ENCODE measurements at places on chromosomes 7 and 10. TPM values are rescaled to one million over a fixed set of nuclear protein-coding genes. Genes with fewer than 3 reads are reported as not detected.

DNA sequence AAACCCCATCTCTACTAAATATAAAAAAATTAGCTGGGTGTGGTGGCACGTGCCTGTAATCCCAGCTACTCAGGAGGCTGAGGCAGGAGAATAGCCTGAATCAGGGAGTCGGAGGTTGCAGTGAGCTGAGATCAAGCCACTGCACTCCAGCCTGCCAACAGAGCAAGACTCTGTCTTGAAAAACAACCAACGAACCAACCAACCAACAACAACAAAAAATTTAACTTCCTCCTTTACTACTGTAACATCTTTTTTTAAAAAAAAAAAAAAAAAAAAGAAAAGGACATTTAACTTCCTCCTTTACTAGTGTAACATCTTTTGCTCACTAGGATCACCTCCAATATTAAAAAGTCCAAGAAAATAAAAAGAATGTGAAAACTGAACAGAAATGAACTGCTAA, 92.3 kb upstream of the TMEM168 start:
- no peak for DNase-seq

DNA sequence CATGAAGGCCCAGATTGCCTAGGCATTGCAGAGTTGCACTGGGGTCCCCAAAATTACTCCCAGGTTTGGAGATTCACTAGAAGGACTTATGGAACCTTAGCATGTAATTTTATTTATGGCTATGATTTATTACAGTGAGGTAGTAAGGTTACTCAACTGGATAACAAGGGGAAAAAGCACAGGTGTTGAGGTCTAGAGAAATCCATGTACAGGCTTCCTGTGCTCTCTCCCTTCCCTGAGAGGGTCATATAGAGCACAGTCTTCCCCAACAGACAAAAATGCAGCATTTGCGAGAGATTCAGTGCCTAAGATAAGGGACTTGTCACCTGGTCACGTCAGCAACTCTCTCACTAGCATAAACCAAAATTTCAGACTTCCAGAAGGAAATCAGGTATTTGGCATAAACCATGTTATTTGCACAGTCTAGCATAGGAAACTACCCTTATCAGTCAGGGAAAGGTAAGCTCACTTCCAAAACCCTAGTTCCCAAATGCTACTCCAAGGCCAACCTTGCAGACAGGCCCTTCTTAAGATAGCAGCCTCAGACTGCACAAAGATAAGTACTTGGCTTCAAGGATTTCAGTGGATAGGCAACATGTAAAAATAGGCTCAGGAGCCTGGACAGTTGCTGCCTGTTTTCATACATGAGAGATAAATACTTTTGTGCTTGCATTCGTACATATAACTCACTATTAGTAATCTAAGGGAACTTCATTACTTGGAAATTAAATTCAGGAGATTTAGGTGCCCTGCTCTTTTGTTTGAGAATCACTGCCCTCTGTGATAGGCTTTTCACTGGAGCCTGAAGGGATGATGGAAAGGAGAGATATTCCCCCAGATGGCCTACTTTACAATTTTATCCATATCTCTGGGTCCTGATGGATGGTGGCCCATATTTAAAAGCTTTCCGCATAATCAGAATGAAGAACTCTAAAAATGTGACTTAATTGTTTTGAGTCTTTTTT, 378.4 kb upstream of the LRGUK start:
- no peak for DNase-seq

DNA sequence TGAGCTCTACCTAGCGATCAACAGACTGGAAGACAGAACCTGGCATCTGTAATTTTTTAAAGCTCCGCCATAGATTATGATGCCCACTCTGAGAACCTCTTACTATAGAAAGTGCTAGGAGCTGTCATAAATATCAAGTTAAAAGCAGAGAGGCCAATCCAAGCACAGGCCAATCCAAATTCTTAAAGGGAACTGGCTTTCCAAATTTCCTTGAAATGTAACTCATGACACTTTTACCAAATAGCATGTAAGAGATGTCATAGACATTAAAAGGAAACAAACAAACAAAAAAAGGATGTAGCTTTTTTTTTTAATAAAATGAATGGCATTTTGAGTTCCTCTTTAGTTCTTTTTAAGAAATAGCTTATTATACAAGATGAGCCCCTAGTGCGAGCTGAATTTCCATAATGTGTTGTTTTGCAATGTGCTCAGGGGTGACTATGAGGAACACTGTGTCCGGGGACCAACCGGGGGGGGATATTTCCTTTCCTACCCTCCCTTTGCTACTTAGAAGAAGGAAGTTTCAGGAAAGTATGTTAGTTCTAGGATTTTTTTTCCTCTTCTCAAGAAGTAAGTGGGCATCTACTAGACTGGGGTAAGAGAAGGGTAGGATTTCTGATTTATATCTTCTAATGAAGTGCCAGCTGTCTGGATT, 23.7 kb upstream of the MRC1 start:
- DNase-seq: no peak

FAM171A1 gene
- total RNA-seq: 70.4 TPM

Data from neural crest cell (in vitro differentiated cells).